Stimulated activated CD4-positive, alpha-beta T cell treated with anti-CD3 and anti-CD28 coated beads, TNF-alpha, amount 100 ng/mL, for 4 hours (primary cell): ENCODE measurements at places on chromosomes 16 and 17.

DNA sequence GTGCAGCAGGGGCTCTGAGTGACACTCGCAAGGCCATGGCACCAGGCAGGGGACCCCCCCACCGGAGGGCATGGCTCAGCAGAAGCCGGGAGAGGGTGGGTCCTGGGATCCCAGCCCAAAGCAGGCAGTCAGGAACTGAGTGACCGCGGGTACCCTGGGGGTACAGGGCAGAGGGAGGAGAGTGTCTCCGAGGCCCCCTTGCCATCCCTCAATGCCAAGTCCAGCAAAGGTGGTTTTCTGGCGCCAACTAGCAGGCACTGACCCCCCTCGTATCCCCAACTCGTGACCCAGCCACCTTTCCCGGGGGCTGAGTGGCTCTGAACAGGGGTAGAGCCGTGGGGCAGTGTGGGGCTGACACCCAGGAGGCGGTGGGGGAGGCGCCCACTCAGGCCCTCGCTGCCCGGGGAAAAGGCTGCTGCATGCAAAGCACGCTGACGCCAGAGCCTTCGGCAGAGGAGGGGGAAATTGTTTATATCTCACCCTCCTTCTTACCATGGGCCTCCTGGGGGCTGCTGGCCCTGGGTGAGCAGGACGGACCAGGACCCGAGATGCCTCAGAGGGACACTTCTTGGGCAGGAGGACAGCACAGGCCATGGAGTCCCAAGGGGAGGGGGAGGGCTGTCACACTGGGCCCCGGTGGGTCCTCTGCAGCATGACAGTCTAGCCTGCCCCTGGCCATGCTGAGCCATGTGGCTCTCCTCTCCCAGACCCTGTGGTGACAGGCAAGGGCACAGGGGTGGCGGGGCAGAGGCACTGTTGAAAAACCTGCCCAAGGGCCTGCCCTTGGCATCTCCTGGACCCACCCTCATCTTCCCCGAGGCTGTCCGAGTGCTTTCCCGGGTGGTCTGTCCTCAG lies 14.6 kb upstream of the ENPP7 start:
- DNase-seq: no peak

GRCh38 chr16:85910854-85911247 lies 11.9 kb downstream of the IRF8 start:
- no peak for DNase-seq

DNA sequence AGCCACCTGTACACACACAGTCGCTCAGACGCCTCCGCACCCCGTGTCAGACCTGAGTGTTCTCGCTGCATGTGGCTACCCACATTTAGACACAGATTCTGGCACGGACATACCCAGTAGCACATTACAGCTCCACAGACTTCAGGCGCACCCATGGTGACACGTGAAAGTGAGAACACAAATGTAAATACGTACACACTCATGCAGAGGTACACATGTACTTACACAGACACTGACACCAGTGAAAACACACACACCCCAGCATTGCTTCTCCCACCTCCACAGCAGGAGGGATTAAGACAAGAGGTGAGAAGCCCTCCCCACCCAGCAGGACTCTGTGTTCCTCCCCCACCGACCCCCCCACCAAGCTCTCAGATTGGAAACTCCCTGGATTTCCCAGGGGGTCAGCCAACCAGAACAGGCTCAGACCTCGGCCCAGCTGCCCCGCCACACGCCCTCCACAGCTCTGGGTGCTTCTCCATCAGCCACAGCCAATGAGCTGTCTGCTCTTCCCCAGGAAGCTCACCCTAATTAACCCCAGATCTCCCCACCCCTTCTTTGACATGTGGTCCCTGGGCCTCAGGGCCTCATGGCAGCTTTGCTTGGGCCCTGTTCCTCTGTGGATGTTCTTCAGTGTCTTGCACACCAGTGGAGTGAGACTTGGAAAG lies 5.3 kb upstream of the FOXN1 start:
- DNase-seq: no peak

DNA sequence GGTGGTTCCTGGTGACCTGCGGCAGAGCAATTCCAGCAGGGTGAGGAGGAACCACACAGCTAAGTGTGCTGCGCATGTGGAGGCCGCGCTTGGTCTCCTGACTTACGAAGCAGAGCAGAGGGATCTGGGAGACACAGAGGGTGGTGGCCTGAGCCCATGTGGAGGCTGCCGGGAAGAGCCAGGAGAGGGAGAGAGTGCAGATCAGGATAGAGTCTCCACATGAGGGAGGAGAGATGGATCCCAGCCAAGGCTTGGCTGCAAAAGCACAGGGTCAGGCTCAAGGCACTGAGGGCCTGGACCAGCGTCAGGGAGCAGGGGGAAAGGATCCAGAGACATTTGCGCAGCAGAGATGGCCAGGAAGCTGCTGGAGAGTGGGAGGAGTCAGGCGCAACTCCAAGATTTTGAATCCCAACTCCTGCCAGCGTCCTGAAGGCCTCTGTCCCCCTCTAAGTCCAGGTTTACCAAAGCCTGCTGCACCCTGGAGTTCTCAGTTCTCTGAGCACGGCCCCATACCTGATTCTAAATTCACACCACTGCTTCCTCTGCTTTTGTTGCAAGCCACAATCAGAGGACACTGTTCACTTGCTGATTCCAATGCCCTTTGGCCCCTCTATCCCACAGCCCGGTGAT lies 11.3 kb upstream of the MLLT6 start:
- no peak for DNase-seq

- DNase-seq: no peak
These were observed 1.3 kb downstream of the WNK4 start for GRCh38 chr17:42781639-42782165.

- no peak for DNase-seq
These were observed 1380.6 kb downstream of the CDH8 start for GRCh38 chr16:60655514-60656153.

DNA sequence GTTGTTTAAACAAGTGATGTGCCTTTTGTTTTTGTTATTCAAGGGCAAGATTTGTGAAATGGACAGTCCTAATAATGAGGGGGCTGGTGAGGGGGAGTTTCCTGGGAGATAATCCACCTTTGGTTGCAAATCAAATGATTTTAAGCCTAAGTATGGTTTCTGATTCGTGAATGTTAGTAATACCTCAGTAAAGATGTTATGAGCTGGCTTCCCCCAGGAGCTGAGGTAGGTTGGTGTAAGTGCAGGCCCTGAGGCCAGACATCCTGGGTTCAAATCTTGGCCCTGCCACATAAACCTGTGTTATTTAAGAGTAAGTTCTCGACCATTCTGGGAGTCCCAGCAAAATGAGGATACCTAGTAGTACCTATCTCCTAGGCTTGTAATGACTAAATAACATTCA lies 1.5 kb downstream of the SNX29 start:
- DNase-seq: no peak
